ENCODE measurements at places on chromosomes 3 and 15.
A peak's percentile ranks its signal among the peaks of the same experiment; 100 is the strongest.

DNA sequence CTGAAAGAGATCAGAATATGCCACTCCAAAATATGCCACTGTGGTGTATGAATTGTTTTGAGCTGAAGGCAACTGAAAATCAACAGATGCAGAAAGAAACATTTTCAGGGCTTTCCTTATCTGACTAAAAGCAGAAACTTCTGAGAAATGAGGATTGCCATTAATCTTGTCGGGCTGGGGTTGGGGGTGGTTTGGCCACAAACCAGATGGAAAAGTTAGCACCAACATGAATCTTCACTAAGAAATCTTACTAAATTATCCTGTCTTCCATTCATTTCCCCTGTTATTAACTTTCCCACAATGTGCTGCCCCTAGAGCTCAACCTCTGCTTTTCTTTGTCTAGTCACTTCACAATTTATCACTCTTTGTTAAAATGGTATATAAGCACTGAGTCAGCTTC, 229.9 kb upstream of the GADL1 start:
- DNase-seq, result no peak

GRCh38 chr15:77495838-77496596, 75.3 kb downstream of the HMG20A start:
- DNase-seq, result no peak

DNA sequence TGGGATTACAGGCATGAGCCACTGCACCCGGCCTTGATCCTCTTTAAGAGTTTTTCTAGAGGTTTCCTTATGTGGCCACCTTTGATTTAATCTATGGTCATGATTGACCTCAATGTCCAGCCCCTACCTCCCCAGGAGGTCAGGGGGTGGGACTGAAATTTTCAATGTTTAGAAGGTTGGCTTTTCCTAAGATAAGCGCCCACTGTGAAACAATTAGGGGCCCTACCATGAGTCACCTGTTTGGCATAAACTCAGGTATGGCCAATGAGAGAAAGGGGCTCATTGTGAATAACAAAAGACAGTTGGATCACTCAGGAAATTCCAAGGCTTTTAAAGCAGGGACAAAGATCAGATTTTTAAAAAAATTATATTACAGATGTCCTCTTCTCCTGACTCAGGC, 51.1 kb downstream of the ZBTB11 start:
- no peak for DNase-seq

DNA sequence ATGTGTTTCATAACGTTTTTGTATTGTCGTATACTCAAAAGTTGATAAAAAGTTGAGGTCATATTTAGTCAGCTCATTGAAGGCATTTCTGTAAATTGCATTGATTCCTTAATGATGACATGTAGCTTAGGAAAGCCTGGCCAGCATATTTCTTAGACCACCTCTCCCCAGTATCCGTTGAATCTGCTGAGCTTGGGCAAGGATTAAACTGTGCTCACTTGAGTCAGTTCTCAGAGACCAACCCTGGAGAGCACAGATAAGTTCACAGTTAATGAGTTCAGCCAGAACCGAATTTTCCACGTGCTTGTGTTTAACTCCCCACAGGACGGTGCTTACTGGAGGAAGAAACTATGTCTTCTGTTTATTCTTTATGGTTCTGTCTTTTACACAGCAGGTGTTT, 132.7 kb downstream of the SLC25A26 start:
- no peak for DNase-seq

GRCh38 chr3:195845483-195845882, 33.8 kb upstream of the MUC4 start:
- no peak for DNase-seq

DNA sequence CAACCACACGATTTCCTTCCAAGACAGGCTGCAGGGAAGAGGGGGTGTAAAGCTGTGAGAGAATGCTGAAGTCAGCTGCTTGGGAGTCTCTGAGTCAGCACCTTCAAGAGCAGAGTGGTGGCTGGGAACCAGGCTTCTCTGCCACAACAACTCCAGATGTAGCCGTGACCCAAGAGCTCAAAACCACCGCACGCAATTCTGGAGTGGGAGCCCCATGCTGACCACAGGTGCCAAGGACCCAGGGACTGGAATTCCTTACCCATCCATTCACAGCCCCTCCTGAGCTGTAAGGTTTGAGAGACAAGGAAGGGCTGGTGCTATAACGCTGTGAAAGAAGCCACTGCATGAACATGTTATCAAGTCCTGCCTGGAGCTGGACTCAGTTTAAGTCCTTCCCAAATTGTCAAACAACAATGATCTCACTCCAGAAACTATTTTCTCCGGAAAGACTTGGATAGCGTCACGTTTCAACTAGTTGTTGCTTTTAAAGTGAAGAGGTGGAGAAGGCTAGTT, 61.4 kb downstream of the UMPS start:
- no peak for DNase-seq

DNA sequence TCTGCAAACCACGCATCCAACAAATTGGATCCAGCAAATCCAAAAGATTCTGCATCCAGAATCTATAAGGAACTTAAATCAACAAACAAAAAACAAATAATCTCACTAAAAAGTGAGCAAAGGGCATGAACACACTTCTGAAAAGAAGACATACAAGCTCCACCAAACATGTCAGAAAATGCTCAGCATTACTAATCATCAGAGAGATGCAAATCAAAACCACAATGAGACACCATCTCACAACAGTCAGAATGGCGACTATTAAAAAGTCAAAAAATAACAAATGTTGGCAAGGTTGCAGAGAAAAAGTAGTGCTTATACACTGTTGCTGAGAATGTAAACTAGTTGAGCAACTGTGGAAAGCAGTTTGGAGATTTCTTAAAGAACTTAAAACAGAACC, 21.6 kb upstream of the SLC25A36 start:
- DNase-seq, result no peak

DNA sequence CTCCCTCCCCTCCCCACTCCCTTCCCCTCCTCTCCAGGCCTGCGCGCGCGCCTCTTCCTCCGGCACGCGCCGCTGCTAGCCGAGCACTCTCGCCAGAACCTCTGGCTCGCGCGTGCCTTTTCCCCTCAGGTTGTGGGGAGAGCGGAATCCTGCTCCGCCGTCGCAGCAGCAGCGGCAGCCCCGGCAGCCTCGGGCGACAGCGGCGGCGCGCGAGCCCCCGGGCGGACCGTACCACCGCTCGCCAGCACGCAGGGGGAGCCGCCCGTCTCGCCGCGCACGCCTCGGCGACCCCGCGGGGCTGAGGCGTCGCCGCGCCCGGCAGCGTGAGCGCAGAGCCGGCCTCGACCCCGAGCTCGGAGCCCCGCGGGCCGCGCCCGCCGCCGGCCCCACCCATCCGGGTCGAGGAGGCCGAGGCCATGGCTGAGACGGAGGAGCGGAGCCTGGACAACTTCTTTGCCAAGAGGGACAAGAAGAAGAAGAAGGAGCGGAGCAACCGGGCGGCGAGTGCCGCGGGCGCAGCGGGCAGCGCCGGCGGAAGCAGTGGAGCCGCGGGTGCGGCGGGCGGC, at the start of gene CDV3:
Gene CDV3 (plus strand): TSS at position 58 of the 566 bp plus-strand sequence. CDS start 359 bp downstream, at position 417.
- peak; percentile 66 for DNase-seq

GRCh38 chr3:1677576-1678156, 421.0 kb upstream of the CNTN4 start:
- no peak for DNase-seq

DNA sequence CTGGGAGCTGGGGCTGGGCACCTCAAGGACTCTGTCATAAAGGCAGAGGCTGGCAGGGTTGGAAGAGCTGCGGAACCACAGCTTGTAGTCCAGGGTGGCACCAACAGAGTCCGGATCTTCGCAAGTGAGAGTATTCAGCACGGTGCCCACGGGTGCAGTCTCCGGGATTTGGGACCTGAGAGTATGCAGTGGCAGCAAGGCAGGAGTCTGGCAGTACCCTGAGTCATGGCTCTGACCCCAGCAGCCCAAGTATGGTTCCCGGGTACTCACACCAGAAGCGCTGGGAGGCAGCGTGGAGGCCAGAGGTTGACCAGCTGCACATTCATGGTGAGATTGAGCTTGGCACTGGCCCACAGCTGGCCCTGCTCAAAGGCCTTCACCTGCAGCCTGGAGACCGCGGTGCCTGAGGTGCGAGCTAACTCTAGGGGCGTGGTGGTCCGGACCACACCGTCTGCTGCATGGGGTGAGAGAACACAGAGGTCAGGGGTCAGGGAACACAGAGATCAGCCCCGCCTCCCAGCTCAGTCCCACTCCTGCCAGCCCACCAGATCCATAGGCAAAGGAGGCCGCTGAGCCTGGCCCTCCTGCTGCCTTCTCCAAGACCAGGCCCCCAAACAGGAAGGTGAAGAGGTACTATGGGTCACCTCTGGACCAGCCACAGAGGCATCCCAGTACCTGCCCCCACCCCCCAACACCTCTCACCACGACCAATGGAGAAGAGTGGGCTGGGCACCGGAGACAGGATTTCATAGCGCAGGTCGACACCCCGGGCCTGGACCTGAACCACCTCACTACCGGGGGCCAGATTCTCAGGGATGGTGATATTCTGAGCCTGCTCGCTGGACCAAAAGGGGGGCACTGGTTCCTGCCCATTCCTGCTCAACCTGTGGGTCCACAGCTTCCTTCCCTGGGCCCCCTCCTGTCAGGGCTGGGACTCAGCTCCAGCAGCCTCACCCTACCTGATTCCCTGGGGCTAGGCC, 4.5 kb downstream of the CDHR4 start:
- no peak for DNase-seq

- no peak for DNase-seq
Measured at GRCh38 chr3:153596401-153596800, 434.4 kb downstream of the RAP2B start.

DNA sequence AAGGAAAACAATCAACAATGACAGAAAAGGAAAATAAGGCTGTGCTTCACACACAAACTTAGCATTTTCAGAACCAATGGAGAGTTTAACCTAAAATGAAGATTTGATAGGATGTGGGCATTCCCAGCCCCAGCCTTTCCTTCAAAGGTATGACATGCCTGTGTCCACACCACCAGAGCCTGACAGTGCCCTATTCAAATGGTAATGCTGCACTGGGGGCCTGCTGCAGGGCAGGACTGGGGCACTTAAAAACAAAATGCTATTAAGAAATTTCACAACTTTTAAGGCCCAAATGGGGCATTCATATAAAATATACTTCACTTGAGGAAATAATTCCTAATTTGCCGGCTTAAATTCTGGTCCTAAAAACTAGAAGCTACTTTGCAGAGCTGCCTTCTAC, 30.9 kb upstream of the TKT start:
- peak; percentile 48 for DNase-seq

- DNase-seq, result no peak
Measured at GRCh38 chr3:166526881-166527280, 689.7 kb upstream of the BCHE start.

DNA sequence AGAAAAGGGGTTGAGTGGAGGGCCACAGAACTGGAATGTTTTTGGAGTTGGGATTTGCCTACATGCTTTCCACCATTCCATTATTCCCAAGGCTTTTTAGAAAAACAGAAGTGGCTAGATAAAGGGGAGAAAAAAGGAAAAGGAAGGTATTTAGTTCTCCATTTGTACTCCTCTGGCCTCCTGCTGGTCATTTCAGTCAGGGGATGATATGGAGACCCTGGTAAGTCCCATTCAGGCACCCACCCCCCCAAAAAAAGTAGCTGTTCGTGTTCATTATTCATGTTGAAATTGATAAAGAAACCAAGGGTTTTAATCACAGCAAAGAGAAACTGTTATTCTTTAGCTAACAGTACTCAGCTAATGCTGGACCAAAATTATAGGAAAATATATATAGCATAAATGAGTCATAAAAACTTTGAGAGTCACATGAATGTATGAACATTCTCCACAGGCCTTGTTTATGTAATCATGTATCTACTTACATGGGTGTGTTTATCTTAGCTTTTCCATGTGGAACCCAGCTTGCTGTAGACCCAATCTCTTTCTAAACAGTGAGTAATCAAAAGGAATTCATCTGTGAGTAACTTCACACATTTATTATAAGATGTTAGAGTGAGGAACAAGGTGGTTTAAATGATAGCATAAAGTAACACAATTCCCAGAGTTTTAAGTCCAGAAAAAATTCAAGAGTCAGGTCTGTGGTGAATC, 167.2 kb downstream of the KCNMB2 start:
- no peak for DNase-seq

GRCh38 chr3:10370429-10370828, 49.5 kb upstream of the SEC13 start:
- no peak for DNase-seq

DNA sequence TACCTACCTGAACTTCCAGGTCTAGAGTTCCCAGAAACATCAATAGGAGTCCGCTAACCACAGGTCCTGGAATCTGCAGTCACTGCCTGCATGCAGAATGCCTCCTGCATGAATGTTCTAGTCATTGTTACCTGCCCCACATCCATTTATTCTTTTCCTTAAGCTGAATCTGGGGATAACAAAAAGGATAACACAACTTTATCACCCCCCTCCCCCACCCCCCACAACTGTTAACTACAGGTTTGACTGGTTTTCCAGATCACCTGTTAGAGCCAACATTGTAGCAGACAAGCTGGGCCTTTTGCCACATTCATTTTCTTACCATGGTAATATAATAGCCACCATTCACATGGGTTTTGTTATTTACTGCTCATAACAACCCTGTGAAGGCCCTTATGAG, 4.6 kb upstream of the CTSH start:
- DNase-seq, result no peak

DNA sequence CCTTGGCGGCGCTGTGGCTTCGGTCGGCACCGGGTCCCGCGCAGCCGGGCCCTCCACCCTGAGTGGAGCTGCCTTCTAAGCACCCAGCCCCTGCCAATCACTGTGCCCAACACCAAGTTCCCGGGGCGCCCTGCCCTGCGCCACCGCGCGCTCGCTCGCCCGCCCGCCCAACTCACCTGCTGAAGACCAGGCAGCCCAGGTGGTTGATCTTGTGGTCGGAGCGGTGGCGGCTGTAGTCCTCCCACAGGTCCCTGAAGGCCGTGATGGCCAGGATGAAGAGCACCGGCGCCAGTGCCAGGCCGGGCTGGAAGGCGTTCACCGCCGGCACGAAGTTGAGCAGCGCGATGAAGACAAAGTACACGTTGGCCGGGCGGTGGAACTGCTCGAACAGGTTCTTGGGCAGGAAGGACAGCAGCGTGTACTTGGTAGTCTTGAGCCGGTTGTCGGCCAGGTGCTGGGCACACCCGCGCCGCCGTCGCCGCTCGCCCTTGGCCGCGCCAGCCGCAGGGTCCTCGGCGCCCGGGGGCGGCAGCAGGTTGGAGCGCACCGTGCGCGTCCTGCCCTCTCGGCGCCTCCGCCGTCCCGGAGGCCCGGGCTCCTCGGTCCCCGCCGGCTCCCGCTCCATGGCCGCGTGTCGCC, 536 bp downstream of the ATP10A start:
- DNase-seq, result peak; percentile 56

GRCh38 chr3:194344012-194344411, 7.1 kb downstream of the CPN2 start:
- peak; percentile 90 for DNase-seq

Measured in iPS-NIHi11 (cell line).